NCI-H1417 treated with DMSO at 0.1 percent for 48 hours (cell line): ENCODE measurements at places on chromosomes 7 and 10.

- peak; percentile 85 for DNase-seq
Observed at GRCh38 chr7:20786779-20787659, at the start of gene SP8. SP8 (minus strand) TSS chr7:20786886; CDS start chr7:20786798, 88 bp downstream.

GRCh38 chr7:132345030-132345429 is 231.2 kb downstream of the PLXNA4 start:
- DNase-seq = no peak

GRCh38 chr10:50610368-50610767 is 13.4 kb downstream of the SGMS1 start:
- DNase-seq = no peak

- no peak for DNase-seq
Observed at GRCh38 chr10:102208311-102209035, 17.6 kb upstream of the ELOVL3 start.

DNA sequence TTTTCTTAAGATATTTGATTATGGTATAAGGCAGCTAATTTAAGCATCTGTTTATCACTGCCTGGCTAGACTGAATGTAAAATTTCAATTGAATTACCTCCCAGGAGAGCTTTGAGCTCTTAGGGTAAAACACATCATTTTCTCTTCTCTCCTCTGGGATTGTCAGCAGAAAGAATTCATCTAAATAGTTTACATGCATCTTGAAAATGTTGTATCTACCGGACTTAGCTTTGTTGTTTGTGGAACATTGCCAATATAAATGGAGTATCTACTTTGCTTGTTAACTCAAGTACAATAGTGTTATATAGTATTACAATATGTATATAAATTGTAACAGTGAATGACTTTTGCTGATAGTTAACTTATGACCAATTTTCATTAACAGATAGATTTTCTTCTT is 73.3 kb downstream of the TAF3 start:
- no peak for DNase-seq

GRCh38 chr7:101410743-101411507 is 48.2 kb downstream of the COL26A1 start:
- DNase-seq = no peak

DNA sequence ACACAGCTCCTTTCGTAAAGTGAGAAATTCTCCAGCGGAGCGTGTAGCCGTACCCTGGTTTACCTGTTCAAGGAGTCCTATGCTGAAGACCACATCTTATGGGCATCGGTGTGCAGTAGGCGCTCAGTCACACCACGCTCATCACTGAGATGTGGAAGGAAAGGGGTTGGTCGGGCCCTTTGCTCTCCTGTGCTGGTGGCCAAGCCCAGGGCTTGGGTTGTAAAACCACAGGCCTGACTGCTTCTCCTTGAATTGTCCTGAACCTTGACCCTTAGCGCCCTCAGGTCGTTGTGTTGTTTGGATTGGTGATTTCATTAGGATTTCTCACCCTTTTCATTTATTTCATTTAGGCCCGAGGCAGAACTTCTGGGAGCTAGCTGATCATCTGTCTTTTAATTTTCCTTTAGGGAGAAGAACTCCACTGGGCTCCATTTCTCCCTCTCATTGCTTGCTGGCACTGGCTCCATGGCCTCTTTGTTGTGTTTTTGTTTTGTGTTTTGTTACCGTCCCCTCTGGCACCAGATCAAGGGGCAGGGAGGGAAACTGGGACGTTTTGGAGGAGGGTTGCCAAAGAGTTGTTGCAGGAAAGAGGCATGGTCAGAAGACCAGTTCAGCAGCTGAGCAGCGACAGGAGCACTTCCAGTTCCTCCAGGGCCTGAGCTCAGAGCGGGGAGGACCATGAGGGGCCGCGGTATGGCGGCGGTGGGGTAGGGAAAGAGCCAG is 511.4 kb upstream of the GALNT17 start:
- DNase-seq = no peak

DNA sequence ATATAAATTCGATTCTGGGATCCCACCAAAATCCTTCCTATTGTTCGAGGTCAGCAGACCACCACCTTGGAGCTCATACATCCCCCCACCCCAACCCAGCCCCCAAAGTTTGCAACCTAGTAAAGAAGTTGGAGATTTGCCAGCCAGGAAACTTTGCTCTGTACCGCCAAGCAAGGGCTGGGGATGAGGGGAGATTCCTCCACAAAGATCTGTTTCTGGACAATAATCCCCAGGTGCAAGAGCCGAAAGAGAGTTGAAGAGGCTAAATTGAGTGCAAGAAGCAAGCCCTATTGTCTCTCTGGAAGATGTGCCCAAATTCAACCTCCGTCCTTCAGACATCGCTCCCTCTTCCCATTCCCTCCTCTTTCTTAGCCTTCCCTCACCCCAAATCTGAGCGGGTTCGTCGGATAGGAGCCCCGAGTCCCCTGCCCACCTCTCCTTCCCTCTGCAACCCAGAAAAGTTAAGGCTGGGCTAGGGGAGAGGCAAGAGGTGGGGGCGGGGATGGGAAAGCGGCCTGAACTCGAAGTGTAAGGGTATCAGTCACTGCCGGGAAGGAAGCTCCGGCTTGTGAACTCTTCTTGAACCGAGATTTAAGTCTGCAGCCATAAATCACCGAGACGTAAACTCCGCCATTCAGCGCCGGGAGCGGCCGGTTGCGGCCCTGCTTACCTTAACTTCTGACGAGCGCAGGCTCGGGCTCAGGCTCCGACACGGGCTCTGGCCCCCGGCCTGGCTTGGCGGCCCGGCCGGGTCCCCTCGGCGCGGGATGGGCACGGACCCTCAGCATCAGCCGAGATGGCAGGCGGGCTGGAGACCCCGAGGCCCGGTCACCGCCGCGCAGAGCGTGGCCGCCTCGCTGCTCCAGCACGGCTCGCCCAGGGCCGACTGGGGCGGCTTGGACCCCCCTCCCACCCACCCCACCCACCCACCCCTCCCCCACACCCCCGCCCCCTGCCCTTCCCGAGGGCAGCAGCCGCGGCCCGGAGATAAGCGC is 10.8 kb upstream of the HOXA2 start:
- no peak for DNase-seq
